NCI-H2107 (cell line): ENCODE measurements at places on chromosomes 7 and 10.

- no peak for DNase-seq
Measured at GRCh38 chr7:95904099-95904498, 131.7 kb downstream of the DYNC1I1 start.

DNA sequence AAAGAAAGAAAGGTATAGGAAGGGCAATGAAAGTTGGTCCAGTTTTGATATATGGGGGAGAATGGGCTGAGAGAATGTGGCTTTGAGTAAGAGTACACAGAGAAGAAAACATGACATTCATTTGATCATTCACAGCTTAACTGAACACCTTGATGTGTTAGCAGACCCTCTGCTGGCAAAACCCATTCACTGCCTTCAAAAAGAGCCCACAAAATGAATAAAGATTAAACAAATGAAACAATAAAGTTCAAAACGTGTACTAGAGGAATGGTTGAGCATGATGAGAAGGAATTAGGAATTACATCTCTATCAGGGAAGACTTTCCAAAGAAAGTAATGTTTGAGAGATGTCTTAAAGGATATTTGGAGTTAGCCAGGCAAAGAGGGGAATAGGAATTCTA lies 2.1 kb downstream of the WEE2 start:
- no peak for DNase-seq

DNA sequence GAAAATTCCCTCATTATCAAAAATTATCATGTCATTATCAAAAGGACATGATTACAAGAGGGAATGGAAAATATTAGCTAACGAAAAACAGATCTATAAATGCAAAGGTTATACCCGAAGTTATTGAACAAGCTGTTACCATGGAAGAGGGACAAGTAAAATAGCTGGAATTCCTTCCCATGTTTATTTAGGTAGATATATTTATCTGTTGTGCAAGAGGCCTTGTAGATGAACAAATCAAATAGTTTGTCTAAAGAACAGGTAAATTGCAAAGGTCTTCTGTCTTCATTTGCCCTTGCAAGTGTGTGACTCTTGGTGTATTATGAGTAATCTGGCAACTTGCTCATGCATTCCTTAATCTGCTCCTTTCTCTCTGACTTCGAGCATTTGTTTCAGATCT lies 1170.9 kb downstream of the SORCS1 start:
- DNase-seq: no peak

DNA sequence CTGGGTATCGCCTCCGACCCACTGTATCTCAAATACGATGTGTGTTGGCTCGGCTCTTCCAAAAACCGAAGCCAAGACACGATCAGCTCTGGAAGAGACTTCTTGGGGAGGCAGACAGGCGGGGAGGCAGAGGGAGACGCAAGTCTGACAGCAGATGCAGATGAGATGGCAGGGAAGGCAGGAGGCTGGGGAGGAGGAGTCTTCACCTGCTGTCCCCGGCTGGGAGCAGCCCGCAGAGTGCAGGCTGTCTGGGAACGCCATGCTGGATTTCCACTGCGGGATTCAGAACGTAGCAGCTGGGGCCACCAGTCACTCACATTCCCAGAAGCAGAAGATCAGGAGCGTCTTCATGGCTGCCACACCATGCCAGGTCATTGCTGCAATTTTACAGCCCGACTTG lies 29.4 kb downstream of the CTBP2 start:
- DNase-seq: no peak
